GM12878 (cell line): ENCODE measurements at places on chromosomes 3 and 15. TPM values are rescaled to one million over a fixed set of nuclear protein-coding genes. Genes with fewer than 3 reads are reported as not detected.

DNA sequence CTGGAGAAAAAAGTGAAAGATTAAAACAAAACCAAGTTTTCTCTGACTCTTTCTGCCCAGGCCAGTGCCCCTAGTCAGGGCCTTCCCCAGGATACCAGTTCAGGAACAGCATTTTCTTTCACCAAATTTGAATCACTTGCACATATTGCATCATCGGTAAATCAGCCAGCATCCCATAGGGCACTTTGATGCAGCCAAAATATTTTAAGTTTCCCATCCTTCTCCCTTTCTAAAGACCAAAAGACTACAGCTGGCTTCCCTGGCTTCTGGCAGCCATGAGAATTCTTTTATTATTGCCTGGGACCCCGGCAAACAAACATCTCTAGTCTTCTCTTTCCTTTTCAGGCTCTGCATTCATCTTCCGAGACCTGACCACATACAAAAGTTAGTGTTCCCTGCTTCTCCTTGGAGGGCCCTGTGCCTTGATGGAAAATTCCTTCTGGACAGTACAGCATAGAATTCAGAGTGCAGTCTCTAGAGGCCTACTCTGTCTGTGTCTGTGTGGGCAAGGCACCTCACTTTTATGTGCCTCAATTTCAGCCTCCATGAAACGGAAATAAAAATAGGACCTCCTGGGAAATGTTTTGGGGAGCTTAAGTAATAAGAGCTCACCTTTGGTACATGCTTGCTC, 348.0 kb downstream of the VPS13C start:
- H3K36me3 ChIP-seq: no peaks in the 10 kb centered on the region
- no peak overlapping the region for H3K4me3 ChIP-seq
- no peak for DNase-seq

DNA sequence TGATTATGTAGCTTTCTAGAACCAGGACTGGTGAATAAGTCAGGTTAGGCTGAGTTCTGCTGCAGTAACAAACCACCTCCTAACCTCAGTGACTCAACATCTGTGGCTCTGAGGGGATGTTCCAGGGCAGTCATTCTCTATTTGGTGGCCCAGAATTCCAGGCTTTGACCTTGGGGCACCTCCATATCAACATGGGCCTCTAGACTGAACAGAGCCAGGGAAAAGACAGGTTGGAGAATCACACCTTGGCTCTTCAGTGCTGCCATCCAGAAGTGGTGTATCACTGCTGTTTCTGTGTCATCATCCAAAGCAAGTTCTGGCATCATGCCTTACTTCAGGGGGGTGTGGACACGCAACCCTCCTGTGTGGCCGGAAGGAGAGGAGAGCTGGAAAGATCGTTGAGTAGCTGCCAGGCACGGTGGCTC, 15.3 kb downstream of the ZBTB47 start:
- peaks cover 4% of the 10 kb centered on the region for H3K4me1 ChIP-seq
- no peaks in the 10 kb centered on the region for H3K36me3 ChIP-seq
- no peaks in the 10 kb centered on the region for H3K27me3 ChIP-seq

Gene SEMA3G
- 0.27 TPM in 1 of 2 replicates, not detected in the other for total RNA-seq

Gene SLC22A14
- not detected in 2 replicates for total RNA-seq

GRCh38 chr3:149726716-149727407, 25.4 kb downstream of the COMMD2 start:
- peak; percentile 40 for DNase-seq
- H3K4me3 ChIP-seq: no peak overlapping the region
- H3K27ac ChIP-seq: no peak overlapping the region

GRCh38 chr3:195203606-195204005, 67.4 kb downstream of the XXYLT1 start:
- H3K27me3 ChIP-seq: no peaks in the 10 kb centered on the region
- DNase-seq: no peak
- peaks cover 36% of the 10 kb centered on the region for H3K4me1 ChIP-seq
- H3K27ac ChIP-seq: no peak overlapping the region
- H3K36me3 ChIP-seq: 0 out of 2 replicates have a peak, but pooled peaks cover 4% of the 10 kb centered on the region

- no peaks in the 10 kb centered on the region for H3K36me3 ChIP-seq
- H3K4me1 ChIP-seq: no peaks in the 10 kb centered on the region
- H3K27ac ChIP-seq: no peak overlapping the region
- H3K27me3 ChIP-seq: no peaks in the 10 kb centered on the region
- no peak overlapping the region for H3K4me3 ChIP-seq
Measured at GRCh38 chr3:117304681-117305080, 595.1 kb downstream of the TUSC7 start.

- no peak for DNase-seq
- H3K27me3 ChIP-seq: no peaks in the 10 kb centered on the region
- no peaks in the 10 kb centered on the region for H3K4me1 ChIP-seq
- H3K36me3 ChIP-seq: no peaks in the 10 kb centered on the region
Measured at GRCh38 chr15:79296583-79296982, 14.1 kb downstream of the ANKRD34C start.

DNA sequence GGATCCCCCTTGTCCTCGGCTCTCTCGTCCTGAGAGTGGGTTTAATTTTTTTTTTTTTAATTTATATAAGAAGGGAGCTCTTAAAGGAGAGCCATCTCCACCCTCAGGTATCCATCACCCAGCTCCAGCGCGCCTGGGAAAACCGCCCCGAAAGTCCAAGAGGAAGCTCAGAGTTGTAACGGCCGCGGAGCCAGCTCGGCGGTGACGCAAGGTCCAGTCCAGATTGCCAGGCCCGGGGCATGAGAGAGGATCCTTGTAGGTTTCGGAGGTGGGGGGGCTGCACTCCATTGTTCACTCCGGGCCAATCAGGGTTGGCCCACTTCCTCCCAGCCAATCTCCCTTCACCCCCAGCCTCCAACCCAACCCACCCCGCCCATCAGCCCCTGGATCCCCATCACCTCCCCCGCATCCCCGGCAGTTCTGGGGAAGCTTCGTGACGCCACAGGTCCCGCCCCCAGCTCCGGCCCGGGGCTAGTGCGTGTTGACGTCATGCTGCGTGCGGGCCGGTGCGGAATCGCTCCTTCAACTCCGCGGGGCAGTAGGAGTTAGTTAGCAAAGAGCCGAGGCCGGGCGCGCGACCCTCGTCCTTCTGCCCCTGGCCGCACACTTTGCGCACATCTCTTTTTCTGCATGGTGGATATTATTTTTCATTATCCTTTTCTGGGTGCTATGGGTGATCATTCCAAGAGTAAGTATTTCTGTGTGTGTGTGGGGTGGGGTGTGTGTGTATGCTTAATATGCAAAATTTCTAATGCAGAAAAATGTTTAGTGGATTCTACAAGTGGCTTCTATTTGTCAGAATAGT, at the start of gene ISL2:
Gene ISL2, plus strand, starts transcription at position 520 of the 805 bp plus-strand sequence. Its CDS starts 111 bp downstream, at position 631.
- DNase-seq: peak; percentile 61
- no peaks in the 10 kb centered on the region for H3K36me3 ChIP-seq
- H3K27me3 ChIP-seq: peaks cover 22% of the 10 kb centered on the region
- H3K27ac ChIP-seq: peak within 1 kb of the TSS; percentile 51
- H3K4me1 ChIP-seq: peaks cover 25% of the 10 kb centered on the region

DNA sequence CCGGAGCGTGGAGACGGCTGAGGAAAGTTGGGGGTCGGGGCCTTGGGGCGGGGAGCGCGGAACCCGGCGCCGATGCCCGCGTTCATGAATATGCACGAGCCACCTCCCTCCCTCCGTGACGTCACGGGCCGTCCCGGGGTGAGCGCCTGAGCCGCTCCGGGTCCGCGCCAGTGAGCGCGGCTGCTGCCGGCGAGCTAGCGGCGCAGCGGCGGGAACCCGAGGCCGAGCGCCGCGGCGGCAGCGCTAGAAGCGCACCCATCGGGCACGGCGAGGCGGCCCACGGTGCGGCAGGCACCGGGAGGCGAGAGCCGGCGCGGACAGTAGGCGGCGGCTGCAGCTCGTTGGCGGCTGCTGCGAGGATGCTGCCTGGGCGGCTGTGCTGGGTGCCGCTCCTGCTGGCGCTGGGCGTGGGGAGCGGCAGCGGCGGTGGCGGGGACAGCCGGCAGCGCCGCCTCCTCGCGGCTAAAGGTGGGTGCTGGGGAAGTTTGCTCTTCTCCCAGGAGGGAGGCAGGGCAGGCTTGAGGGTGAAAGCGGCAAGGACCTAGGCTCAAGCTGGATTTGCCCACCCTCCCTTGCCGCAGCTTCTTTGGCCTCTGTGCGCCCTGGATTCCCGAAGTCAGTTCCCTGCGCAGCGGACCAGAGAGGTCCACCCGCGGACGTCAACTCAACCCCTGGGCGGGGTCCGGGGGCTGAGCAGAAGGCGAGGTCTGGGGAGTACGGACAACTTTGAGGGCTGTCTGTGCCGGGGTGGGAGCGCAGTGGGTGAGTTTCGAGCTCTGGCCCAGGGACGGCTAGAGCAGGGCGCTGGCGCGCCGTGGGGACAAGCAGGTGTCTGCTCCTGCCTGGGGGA, at the start of gene CLSTN2:
Gene CLSTN2, plus strand, starts transcription at position 170 of the 850 bp plus-strand sequence.
- H3K4me3 ChIP-seq: no peak within 1 kb of the TSS
- no peak within 1 kb of the TSS for H3K27ac ChIP-seq
- H3K36me3 ChIP-seq: no peaks in the 10 kb centered on the region
- DNase-seq: no peak
